ENCODE measurements at places on chromosomes 2 and 18.
A peak's percentile ranks its signal among the peaks of the same experiment; 100 is the strongest.

- no peak for DNase-seq
Measured at GRCh38 chr2:214196260-214196659, 214.6 kb upstream of the VWC2L start.

DNA sequence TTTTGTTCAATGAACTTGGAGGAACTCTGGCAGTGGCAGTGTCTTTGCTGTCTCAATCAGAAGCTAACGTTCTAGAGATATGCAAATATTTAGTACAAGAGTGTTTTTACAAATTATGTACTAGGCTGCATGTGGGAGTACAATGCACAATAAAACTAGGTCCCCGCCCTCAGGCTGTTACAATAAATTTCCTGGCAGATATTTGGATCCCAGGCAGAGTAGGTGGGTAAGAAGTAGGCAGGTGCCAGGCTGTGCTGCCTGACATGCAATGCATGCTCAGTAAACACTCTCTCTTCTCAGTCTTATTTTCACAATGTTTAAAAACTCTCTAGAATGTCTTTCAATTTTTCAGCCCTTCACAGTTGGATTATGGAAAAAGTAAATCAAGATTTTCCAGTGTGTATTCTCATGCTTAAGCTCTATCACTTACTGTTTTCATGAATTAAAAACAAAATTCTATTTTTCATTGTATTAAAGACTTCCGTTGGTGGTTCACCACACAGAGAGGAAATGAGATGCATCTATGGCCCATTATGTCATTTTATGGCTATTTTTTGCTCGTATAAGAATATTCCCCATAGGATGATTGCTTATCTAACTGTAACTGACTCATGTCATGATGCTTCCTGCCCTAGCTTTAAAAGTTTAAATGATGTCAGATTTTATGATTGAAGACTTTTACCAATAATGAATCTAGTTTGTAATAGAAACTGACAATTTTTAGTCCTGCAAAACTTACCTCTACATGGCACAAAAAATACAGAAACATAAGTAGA, 346.1 kb downstream of the RND3 start:
- DNase-seq: no peak

GRCh38 chr2:147663962-147664361, 180.9 kb upstream of the ACVR2A start:
- no peak for DNase-seq

DNA sequence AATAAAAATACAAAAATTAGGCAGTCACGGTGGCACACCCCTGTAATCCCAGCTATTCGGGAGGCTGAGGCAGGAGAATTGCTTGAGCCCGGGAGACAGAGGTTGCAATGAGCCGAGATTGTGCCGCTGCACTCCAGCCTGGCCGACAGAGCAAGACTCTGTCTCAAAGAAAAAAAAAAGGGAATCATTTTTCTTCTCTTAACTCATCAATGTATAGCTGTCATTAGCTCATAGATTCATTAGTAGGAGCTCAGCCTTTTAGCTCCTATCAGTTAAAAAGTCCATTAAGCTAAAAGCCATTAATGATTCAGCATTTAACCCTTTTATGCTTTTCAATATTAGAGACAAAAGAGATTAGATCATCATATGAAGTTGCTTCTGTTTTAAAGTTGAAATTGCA, 5.8 kb upstream of the NBAS start:
- no peak for DNase-seq

DNA sequence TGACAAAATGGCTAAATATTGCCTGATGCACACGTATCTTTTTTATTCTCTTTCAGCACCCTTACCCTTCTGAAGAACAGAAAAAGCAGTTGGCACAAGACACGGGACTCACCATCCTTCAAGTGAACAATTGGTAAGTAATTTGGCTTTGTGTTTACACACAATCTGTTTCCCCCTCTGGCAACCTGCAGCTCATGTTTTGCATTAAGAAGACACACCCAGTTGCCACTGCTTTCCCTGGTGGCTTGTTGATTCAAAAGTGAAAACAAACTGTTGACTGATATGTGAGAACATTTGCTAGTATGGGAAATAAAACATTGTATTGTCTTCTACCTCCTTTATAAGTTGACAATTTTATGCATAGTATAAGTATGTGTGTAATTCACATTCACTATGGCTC, 113.0 kb downstream of the MEIS1 start:
- no peak for DNase-seq

- DNase-seq: peak; percentile 25
Measured at GRCh38 chr2:53969285-53969967, 1.4 kb downstream of the PSME4 start.

- no peak for DNase-seq
Measured at GRCh38 chr2:160463245-160463644, 30.4 kb downstream of the RBMS1 start.

DNA sequence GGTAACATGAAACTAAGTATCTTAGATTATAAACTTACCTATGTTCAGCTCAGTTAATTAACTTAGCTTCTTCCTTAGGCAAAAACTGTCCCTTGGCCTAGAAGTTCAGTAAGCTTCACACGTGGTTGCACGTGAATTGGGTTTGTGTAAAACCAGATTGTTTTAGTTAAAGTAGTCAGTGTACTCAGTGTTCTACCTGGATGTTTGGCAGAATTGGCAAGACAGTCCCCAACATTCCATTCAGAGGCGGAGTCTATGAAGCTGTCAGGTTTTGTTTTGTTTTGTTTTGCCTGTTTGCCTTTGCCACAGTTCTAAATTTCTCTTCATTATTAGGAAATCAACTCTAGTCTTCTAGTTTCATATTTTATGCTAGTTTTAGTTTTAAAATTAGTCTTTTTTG, 105.3 kb upstream of the ZEB2 start:
- no peak for DNase-seq

DNA sequence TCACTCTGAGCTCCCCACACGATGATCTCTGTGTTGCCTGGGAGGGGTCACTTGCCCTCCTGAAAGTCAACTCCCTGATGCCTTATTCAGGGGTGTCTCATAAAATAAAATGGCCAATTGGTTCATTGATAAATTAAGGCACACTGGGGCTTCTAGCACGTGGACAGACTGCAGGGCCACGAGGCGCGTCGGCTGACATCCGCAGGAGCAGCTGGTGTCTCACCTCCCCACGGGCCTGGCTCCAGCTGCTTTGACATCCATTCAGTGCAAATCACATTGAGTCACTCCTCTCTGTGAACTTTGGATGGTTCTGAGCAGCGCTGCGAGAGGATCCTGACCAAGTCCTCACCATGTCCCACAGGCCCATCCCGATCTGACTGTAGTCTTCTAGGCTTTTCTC, 4.6 kb upstream of the ST8SIA3 start:
- no peak for DNase-seq

DNA sequence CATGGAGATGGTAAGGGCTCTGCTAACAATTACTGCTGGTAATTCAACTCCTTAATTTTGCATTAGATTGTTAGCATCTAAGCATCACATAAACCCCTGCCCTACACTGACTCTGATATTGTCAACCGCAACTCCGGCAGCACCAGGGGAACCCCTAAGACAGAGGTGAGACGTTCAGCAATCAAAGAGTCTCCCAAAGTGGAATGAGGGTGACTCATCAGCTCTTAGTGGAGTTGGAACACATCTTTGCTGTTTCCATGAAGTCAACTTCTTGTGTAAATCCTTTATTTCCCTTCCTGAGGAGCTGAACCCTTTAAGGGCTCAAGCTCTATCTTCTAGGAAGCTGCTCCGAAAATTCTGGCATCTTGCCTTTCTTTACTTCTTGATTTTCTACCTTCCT, 52.1 kb downstream of the ABCG8 start:
- no peak for DNase-seq

DNA sequence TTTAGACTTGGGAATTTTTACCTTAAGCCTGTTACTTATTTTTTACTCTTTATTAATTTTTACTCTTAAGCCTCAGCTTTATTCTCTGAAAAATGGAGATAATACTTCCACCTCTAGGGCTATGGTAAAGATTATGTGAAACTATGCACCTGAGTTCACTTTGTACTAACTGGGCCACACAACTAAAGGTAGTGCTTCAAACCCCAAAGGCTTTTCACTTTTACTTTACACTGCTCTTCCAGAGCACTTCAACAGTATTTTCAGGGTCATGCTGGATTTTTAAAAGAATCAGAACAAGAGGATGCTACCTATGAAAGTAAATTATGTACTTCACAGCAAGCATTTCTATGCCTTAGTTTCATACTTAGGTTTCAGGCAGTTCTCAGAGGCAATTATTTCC, 27.8 kb downstream of the MEX3C start:
- DNase-seq: no peak

- DNase-seq: no peak
Measured at GRCh38 chr18:79846936-79847557, 49.3 kb downstream of the KCNG2 start.

DNA sequence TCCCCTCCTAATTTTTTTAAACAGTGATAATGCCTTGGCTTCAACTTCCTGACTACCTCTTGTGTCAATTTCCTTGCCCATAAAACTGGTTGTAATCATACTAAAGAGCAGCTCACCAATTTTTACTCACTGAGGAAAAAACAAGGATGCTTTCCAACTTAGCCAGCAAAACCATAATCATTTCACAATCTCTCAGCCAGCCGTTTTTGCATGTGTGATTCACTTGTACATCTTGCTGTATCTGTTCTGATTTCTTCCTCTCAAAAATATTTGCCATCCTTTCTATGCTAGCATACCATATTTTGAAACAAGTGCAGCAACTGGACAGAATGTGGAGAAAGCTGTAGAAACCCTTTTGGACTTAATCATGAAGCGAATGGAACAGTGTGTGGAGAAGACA, 60.7 kb downstream of the RAB27B start:
- DNase-seq: no peak

DNA sequence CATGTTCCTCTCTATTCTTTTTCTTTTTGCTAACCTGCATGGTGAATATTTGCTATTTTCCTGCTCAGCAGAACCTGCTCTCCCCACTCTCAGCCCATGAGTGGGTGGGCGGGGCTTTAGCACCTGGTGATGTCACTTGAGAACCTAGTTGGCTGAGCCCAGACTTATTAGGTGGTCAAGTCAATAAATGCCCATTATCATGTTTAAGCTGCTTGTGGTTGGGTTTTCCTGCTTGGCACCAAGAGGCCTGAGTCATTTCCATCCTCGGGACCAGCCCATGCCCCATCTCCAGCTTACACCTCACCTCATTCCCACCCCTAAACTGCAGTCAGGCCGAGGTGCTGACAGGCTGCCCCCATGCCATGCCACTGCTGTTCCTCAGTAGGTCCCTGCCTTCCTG, 226.6 kb downstream of the ANKRD30B start:
- DNase-seq: no peak

DNA sequence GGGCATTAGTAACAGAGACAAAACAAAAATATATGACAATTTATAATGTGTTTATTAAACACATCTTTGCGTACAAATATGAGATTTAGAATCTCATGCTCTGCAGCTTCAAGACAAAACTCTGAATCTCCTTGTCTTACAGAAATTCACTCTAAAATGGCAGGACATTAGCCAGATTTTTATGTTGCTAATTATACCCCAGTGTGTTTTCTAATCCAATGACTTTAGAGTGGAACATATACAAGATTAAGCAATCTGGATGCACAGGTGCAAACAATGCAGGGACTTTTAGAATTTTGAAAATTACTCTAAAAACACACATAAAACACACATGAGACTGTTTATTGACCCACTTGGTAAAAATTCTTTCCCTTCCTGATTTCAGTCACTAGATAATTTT, 85.9 kb downstream of the CALCRL start:
- no peak for DNase-seq

- no peak for DNase-seq
Measured at GRCh38 chr2:143148011-143148410, 18.8 kb downstream of the ARHGAP15 start.

- DNase-seq: no peak
Measured at GRCh38 chr2:6143812-6144211, 451.6 kb downstream of the SOX11 start.

DNA sequence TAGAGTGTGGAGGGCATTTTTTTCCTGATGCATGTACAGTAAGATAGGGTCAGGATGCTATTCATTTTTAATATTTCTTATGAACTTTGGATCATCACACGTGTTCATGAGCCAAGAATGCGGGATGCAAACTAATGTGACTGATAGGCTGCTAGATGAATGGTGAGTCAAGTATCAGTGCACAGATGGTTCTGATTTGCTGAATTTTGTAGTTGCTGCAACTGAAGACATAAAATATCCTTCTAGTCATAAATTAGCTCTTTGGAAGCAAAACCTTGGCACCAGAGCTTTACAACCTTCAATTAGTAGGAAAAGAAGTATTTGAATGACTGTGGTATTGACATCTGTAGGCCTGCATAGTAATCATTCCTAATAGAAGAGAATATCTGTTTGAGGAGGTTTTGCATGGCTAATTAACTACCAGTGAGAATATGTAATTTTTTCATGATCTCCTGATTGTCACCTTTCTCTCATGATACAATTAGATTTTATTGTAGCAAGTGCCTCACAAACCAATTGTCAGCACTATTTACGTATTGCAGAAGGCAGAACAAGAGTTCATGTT, 94.0 kb downstream of the VRK2 start:
- no peak for DNase-seq

- DNase-seq: no peak
Measured at GRCh38 chr2:128311216-128311754, 7.4 kb downstream of the HS6ST1 start.

DNA sequence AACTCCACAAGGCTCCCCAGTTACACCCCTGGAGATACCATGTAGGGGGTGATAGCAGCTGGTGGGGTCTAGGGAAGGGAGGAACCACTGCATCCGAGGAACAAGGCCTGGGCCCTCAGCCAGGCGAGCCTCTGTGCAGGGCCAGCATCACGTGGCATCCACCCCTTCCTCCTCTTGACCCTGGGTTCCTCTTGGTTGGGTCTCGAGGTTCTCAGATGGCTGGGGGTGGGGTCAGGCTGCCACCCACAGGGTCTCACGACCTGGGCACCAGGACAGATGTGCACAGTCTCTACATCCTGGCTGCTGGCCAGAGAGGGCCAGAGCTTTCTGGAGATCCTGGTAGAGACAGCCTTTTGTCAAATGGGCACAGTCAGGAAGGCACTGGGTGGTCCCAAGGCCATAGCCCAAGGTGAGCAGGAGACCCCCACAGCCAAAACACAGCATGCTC, 10.4 kb downstream of the HS6ST1 start:
- no peak for DNase-seq

GRCh38 chr2:46563186-46563585, 83.8 kb downstream of the TMEM247 start:
- DNase-seq: no peak

All from CD4-positive, alpha-beta T cell treated with Interleukin-1 beta for 1 hour (primary cell).